Adrenal gland (tissue), 19 donors: ENCODE measurements at places on chromosomes 3 and 15. TPM values are rescaled to one million over a fixed set of nuclear protein-coding genes. Genes with fewer than 3 reads are reported as not detected.

DNA sequence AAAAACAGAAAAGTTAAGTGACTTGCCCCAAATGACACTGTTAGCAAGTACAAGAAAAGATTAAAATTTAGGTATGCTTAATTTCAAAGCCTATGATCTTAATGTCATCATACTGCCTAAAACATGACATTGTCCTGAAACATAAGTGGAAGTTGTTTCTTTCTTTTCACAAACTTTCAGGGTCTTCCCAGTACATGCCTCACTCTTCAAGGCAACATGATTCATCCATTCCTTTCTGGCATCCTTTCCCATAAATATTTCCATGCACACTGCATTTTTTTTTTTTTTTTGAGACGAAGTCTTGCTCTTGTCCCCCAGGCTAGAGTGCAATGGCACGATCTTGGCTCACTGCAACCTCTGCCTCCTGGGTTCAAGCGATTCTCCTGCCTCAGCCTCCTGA, 42.5 kb upstream of the KPNA4 start:
- no peak for DNase-seq
- no peaks in the 10 kb centered on the region for H3K36me3 ChIP-seq
- H3K27ac ChIP-seq, result no peak overlapping the region
- H3K4me3 ChIP-seq, result no peak overlapping the region
- no peaks in the 10 kb centered on the region for H3K4me1 ChIP-seq

GRCh38 chr15:33729653-33730052, 238.6 kb upstream of the CHRM5 start:
- no peaks in the 10 kb centered on the region for H3K27me3 ChIP-seq
- H3K4me1 ChIP-seq, result no peaks in the 10 kb centered on the region

GRCh38 chr3:129992781-129993180, 18.3 kb downstream of the TRH start:
- no peaks in the 10 kb centered on the region for H3K27me3 ChIP-seq
- H3K4me1 ChIP-seq, result no peaks in the 10 kb centered on the region
- H3K27ac ChIP-seq, result no peak overlapping the region
- DNase-seq, result no peak

GRCh38 chr15:39629371-39629770, 48.5 kb downstream of the THBS1 start:
- no peak overlapping the region for H3K27ac ChIP-seq
- H3K4me1 ChIP-seq, result peaks cover 12% of the 10 kb centered on the region
- DNase-seq, result no peak

Gene ROPN1B
- not detected for total RNA-seq

Gene IL5RA
- 0.06 TPM for total RNA-seq

Gene CLDN16
- total RNA-seq, result 2.9 TPM
